Amygdala (tissue), 56 donors: ENCODE measurements at places on chromosomes 6 and 20.

DNA sequence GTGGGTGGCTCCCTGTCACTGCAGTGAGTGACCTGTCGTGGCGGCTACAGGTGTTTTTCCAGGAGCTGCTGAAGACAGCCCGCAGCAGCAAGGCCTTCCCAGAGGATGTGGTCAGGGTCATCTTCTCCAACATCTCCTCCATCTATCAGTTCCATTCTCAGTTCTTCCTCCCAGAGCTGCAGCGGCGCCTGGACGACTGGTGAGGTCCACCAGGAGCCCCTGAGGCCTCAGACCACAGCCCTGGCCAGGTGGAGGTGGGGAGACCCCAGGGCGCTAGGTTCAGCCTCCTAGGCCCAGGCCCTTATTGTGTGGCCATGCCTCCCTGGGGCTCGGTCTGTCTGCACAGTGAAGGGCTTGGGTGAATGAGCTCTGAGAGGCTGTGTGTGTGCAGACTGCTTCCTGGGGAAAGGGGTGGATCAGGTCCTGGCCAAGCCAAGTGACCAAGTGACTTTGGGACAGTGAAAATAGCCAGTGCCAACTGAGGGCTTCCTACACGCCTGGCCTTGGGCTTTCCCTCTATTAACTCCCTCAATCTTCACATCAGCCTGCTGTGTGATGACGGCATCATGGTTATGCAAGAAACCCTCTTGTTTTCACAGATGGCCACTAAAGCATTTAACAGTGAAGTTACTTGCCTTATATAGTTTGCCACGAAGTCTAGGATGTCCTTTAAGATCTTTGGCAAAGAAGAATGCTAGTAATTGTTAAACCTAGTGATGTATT lies 6.4 kb downstream of the FGD2 start:
- no peak for DNase-seq

- no peak for DNase-seq
Measured at GRCh38 chr20:22700367-22700766, 116.0 kb upstream of the FOXA2 start.

DNA sequence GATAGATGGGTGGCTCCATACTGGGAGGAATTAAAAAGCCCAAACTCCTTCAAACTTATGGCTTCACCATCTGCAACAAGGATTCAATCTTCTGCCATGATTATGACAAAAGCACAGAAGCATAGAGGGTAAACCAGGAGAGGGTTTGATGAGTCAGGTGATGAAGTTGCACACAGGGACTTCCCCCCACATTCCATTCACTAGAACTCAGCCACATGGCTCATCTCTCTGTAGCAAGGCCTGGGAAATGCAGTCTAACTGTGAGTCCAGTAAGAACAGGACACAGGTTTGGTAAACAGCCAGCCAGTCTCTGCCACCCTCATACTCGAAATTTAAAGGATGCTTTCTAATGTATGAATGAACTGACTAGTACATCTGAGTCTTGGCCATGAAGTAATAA lies 142.9 kb downstream of the HIVEP2 start:
- DNase-seq, result no peak

- DNase-seq, result no peak
Measured at GRCh38 chr6:42451333-42452170, at the start of gene TRERF1. Gene TRERF1 (minus strand): TSS chr6:42451926. CDS start chr6:42269590, 182,336 bp downstream.

DNA sequence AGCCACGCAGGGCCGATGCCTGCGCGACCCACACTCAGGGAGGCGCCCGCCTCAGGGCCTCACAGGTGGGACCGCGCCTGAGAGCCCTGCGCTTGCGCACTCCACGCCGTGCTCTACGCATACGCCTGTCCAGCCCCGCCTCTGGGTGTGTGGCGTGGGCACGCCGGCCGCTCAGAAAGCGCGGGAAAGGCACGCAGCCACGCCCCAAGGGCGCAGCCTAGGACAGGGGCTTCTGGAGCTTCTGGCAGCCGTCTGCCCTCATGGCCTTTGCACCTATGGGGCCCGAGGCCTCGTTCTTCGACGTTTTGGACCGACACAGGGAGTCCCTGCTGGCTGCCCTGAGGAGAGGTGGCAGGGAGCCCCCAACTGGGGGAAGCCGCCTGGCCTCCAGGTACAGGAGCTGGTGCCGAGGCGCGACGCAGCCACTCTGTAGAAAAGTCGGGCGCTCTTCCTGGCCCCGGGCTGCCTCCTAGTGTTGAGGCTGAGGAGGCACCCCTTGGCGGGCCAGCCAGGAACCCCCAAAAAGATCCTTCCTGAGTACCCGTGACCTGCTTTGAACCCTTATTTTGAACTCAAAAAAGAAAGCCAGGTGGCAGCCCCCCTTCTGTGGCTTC lies at the start of gene SPO11:
Gene SPO11 (plus strand): TSS at position 196 of the 614 bp plus-strand sequence. CDS start 65 bp downstream, at position 261.
- no peak for DNase-seq
